ENCODE measurements at places on chromosomes 2 and 18. TPM values are rescaled to one million over a fixed set of nuclear protein-coding genes. Genes with fewer than 3 reads are reported as not detected.
A peak's percentile ranks its signal among the peaks of the same experiment; 100 is the strongest.

TTN gene
- 0.58 TPM for total RNA-seq

NAT8 gene
- 0.85 TPM for total RNA-seq

KCNS3 gene
- total RNA-seq, result 1.1 TPM

DNA sequence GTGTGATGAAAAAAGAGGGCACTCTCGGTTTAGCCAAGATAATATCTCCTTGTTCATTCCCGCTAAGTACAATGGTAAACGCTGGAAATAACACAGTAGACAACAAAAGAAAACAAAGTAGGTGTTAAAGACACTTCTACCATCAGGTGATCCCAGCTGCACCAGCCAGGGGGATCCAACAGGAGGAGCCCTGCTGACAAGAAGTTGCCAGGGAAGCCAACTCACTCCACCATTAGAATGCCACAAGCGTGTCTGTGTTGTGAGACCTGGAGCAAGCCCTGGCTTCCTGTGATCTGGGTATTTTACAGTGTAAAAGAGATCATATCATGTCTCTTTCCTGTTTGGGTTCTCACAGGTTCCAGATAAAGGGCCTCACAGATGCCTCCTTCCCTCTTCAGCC is 117.0 kb downstream of the GRB14 start:
- no peak for ATAC-seq

DNA sequence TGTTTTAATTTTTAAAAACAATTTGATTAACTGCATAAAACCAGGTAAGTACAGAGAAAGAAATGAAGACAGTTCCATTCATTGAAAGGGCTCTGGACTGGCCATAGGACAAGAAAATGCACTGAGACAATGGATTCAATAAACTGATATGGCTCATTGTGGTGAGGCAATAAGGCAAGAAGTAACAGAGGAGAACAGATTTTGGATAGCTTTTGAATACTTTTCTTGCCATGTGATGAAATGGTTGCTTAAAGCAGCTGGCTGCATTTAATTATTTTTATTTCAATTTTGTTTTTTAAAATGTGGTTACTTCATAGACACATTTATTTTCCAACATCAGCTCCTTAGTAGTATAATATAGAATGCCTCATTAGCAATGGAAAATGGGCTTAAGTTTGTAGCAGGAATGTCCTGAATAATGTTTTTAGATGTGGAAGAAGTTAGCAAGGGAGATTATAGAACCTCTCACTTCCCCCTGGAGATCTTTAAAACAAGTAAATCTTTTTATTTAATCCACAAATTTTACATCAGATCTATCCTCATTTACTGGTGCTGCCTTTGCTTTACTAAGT is 646.9 kb upstream of the ZEB2 start:
- ATAC-seq, result no peak

DNA sequence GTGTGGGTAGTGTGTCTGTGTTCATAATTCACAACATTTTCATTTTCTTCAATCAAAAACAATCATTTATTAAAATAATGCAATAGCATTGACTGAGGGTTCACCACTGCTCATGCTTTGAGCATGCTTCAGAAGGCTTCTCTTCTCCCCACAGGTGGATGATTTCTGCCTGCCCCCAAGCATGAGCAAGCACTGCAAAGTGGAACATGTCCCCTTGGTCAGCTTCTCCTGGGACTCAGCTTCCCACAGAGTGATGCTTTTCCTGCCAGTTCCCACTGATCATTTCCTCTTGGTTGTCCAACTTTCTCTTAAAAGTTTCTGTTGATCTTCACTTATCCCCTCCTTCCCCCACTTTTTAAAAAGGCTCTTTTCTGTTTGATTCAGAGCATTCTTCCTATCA is 31.5 kb upstream of the CDH19 start:
- ATAC-seq, result no peak

DNA sequence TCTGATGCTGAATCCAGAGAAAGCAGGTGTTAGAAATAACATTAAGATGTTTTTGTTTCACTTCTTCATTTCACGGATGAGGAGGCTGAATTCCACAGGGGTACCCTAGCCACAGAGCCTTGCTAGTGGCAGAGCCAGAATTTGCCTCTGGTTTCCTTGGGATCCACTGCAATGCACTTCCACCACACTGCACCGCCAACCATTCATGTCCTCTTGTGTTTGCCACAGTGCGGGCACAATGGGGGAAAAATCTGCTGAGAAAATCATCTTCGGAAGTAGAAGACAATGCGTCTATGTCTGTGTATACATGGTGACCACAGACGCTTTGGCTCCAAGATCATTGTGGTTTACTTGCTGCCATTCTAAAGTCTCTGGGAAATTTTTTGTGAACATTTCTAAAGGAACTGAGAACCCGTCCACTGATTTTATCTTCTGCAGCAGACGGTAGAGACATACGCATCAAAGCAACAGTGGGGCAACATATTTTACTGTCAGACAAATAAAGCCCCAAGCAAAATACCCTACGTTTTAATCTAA is 14.9 kb downstream of the ICOS start:
- ATAC-seq, result no peak

SKOR2 gene
- total RNA-seq, result 0.11 TPM

- no peak for ATAC-seq
Observed at GRCh38 chr2:11121099-11121822, 34.0 kb upstream of the SLC66A3 start.

DNA sequence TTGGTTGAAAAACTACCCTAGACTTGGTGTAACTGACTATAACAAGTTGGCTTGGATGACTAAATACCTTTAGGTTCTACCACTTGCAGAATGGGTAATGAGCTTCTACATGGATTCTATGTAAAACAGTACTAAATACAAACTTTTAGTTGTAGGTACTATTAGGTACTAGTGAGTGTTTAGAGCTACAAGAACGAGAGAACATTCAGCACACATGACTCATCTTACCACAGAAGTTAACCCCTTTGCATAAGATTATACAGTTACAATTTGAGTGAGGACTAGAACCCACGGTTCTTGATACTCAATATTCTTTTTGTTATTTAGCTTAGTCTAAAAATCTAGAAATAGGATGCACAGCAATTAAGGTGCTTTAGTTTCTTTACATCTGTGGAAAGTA is 101.7 kb upstream of the TFCP2L1 start:
- no peak for ATAC-seq

TNS1 gene
- 14.6 TPM for total RNA-seq

RTN4 gene
- total RNA-seq, result 162 TPM

GRCh38 chr2:60318544-60318943 is 234.9 kb downstream of the BCL11A start:
- peak; percentile 82 for ATAC-seq

ACTG2 gene
- 231 TPM for total RNA-seq

DNA sequence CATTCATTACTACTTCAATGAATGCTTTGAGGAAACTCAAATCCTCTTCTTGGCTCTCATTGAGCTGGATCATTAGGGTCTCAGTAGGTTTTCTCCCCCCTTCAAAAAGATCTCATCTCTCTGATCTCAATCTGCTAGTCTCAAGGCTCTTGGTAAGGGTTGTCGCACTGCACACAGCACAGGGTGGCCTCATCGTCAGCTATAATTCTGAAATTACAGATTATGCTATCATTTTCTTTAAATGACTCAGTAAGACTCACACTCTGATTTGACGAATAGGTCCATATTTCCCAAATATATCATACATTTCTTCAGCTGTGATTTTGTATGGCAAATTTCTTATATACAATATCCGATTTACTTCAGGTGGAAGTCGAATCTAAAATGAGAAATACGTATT is 2.3 kb downstream of the SF3B6 start:
- ATAC-seq, result no peak

DNA sequence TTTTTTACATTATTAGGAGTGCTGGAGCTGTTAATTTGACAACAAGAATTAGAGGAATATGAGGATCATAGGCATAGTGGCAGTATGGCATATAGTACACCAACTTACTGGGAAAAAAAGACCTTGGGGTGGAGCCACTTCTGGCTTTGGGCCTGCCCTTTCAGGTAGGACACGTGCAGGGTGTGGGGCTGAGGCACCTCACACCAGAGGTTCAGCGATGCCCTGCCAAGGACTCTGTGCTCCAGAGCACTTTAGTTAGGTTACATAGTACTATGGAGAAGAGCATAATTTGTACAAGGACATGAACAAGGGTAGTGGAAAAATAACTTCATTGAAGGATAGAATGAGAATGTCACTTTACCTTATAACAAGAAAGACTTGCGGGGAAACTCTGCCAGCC is 77.1 kb upstream of the CD302 start:
- ATAC-seq, result no peak

DNA sequence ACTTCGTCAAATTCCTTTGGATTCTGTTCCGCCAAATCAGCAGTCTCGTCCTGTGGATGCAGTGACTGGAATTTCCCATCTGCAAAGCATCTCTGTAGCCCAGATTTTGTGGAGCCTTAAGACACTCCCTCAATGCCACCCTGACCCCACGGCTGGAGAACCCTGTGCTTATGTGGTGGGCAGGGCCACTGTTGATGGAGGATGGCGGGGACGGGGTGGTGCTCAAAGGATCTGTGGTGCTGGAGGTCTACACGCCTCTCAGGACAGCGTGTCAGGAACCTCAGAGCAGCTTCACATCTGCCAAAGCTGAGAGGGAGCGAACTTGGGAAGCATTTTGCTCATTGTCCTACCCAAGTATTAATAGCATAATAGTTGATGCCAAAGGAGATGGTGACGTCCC is 200.1 kb downstream of the MGAT5 start:
- no peak for ATAC-seq

All from motor neuron (in vitro differentiated cells).